ENCODE measurements at places on chromosomes 16 and 17.

GRCh38 chr17:81158688-81159590, 6.4 kb upstream of the PVALEF start:
- no peak for DNase-seq

DNA sequence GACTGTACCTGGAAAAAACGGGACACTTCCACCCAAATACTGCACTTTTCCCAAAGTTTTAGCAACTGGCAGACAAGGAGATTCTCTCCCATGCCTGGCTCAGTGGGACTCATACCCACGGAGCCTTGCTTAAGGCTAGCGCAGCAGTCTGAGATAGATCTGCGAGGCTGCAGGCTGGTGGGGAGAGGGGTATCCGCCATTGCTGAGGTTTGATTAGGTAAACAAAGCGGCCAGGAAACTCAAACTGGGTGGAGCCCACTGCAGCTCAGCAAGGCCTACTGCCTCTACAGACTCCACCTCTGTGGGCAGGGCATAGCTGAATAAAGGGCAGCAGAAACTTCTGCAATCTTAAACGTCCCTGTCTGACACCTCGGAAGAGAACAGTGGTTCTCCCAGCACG, 44.8 kb downstream of the UTP18 start:
- no peak for DNase-seq

GRCh38 chr16:17387256-17387655, 83.5 kb downstream of the XYLT1 start:
- DNase-seq: peak; percentile 57

- DNase-seq: no peak
These were observed 93.0 kb downstream of the SEC14L1 start for GRCh38 chr17:77233635-77234334.

DNA sequence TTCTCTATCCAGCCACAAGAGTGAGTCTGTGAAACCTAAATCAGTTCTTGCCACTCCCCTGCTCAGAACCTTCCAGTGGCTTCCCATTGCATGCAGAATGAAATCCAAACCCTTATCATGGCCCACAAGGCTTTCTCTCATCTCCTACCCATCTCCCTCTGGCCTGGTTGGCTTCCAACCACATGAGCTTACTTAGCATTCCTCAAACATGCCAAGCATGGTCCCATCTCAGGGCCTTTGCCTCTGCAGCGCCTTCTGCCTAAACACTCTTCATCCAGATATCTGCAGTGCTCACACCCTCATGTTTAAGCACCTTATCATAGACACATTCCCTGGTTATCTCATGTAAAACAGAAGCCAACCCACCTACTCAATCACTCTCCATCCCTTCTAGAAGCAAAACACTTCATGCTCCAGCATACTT, 15.5 kb downstream of the TK2 start:
- no peak for DNase-seq

- DNase-seq: peak; percentile 26
These were observed 18.2 kb upstream of the ABCA10 start for GRCh38 chr17:69246726-69247375.

DNA sequence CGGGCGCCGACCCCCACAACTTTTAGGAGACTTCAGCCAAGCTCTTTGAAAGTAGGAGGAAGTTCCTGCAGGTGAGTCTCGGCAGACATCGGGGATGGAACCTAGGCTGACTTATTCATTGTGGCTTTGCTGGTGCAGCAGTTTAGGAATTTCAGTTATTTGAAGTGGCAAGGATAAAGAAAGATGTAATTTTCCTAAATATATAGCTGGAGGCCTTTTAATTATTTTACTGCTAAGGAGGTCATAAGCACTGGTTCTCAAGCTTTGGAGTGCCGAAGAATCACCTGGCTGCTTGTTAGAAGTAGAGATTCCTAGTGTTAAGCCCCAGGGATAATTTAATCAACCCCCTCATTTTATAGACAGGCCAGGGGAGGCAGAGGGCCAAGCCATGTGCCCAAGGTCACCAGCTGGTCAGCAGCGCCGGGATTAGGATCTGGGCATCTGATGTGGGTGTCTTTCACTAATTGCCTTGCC, 28.9 kb upstream of the BCAR1 start:
- DNase-seq: peak; percentile 79

- no peak for DNase-seq
These were observed 22.9 kb upstream of the YWHAE start for GRCh38 chr17:1422885-1423284.

- no peak for DNase-seq
These were observed 73.2 kb upstream of the C16orf82 start for GRCh38 chr16:26993511-26993910.

GRCh38 chr16:75241955-75242354, 9.5 kb downstream of the BCAR1 start:
- no peak for DNase-seq

DNA sequence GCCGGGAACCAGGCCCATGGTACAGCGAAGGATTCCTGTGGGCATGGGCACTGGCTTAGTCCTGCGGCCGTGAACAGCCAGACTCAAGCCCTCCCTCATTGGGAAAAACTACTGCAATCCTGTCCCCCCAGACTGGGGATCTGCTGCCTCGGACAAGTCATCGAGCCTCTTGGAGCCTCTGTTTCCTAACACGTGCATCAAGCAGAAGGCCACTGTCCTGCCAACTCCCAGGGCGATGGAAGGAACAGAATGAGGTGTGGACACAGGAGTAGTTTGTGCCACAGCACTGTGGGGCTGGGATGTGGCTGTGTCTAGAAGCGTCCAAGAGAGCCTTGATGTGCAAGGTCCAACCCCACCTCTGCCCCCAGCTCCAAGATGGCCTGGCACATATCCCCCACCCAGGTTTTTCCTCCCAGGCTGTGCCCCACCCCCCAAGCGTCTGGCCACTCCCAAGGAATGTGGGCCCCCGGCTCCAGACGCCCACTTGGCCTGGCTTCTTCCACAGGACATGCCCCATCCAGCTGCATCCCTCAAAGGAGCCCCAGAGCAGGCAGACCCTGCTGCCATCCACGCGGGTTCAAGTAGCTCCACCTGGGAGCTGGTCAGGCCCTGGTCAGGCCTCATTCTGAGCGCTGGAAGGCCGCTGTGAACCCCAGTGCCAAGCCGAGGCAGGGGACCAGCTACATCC, 3.4 kb downstream of the CAMKK1 start:
- no peak for DNase-seq

DNA sequence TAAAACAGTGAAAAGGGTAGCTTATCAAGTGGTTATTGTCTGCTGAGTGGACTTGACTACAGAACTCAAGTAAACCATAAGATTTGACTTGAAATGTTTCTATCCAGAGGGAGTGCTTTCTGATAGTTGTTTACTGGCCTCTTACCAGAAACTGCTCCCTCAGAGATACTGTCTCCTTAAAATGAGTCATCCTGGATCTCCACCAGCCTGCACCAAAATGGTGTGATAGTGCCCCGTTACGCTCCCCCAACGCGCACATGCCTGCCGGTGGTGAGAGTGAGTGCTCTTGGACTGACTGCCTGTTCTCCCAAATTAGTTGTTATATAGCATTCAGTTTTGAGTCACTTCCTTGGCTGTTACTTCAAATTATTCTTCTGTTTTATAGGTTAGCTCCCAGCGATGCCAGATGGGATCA, 22.9 kb downstream of the PRCD start:
- no peak for DNase-seq

DNA sequence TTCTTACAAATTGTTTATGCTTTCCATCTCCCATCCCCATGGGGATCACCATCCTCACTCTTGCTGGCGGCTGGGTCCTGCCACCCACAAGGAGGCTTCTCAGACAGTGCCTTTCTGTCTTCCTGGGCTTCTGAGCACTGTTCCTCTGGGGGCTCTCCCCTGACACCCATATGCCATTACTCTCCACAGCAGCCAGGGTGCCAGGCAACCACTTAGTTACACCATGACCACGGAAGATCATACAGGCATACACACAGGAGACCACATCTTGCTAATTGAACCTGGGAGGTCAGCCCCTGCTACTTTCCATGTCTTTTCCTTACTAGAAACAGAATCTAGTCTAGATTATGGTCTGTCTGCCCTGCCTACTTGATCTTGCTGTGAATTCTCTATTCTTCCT, 27.7 kb upstream of the HS3ST2 start:
- no peak for DNase-seq

GRCh38 chr17:5019475-5019956, 15.7 kb downstream of the SLC52A1 start:
- no peak for DNase-seq

- DNase-seq: no peak
These were observed 93.4 kb downstream of the AMFR start for GRCh38 chr16:56331915-56332314.

DNA sequence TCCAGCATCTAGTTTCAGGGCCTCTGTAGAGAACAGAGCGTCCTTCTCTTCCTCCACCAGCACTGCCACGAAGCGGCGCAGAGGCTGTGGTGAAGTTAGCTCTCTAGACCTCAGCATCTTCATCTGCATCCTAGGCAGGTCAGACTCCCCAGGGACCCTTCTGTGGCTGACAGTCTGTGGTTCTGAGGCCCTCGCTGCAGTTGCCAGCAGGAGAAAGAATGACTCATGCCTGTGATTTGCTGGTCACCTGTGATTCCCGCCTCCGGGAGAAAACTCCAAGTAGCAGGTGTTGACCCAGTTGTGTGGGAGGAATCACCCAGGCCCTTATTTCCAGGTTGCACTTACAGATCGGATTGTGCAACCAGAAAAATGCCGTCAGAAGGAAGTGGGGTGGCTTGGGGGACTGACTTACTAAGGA, 117.3 kb upstream of the CACNG5 start:
- DNase-seq: no peak

- DNase-seq: no peak
These were observed 308.4 kb downstream of the ABCC12 start for GRCh38 chr16:47847220-47847970.

DNA sequence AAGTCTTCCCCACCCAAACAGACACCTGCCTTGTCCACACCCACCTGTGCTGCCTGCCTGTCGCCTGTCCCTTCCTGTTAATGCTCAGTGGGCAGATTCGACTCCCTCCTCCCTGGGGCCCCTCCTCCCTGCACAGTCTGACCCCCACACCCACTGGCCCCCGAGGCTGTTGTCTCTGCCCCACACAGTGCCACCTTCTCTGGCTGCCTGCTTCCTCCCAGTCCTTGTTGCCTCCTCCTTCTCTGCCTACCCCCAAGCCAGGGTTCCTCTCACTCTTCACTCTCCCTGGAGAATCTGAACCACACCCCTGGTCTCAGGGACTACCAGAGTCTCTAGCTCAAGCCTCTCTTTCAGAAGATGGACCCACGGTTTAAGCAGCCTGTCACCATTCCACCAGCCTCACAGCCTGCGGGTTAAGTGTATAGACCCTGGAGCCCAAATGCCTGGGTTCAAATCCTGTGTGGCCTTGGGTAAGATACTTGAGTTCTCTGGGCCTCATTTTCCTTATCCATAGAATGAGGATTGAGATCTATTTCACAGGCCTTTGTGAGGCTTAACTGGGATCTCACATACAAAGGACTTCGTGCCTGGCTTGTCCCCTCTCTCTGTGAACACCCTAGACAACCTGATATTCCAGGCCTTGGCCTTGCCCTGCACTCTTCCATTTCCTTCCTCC, 3.8 kb upstream of the ARHGAP23 start:
- DNase-seq: no peak

- DNase-seq: no peak
These were observed 26.0 kb downstream of the CDH11 start for GRCh38 chr16:65095906-65096305.

DNA sequence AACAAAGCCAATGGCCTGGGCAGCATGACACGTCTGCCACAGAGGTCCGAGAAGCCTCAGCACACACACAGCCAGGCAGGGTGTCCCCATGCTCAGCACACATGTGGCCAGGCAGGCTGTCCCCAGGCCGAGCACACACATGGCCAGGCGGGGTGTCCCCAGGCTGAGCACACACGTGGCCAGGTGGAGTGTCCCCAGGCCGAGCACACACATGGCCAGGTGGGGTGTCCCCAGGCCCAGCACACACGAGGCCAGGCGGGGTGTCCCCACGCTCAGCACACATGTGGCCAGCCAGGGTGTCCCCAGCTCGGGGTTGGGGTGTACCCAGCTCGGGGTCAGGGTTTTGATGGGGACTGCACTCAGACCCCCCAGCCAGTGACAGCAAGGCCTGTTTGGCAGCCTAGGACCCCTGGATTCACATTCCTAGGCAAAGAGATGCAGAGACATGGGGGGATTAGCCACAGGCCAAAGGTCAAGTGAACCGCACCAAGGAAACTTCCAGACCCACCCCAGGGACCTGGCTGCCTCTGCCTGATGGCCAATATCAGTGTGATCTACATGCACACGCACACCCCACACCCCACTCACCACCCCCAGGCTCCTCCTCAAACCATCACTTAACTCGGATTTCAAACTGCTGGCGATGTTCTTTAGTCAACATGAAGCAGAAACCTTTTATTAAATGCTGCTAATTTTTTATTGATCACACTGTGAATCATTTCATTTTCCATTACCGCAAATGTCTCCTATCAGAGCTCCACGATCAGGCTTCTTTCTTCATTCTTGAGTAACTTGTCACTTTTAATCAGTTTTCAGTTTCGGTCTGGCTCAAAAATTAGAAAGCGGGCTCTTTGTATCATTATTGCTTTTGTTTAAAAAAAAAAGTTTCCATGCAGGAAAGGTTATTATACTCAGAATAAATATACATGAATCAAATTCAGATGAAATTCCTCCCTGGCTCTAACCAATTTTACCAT, 111.4 kb downstream of the ZNF423 start:
- DNase-seq: no peak

- no peak for DNase-seq
These were observed 18.0 kb upstream of the GSE1 start for GRCh38 chr16:85594978-85595661.

GRCh38 chr17:77366558-77367245, 225.9 kb downstream of the SEC14L1 start:
- DNase-seq: no peak

DNA sequence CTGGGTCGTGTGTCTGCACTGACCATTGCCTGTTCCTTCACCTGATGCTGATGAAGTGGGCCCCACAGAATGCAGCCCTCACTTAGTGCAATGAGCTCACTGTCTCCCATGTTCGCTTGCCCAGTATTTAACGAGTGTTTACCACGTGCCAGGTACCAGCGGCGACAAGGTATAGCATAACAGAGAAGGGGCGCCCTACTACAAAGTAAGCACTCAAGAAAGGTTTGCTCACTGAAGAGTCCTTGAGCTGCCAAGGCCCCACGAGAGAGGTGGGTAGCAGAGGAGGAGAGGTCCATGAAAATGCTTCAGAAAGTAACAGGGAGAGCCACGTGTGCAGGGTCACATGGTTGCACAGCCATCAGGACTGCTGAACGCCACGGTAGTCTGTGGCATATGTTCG, 230.0 kb downstream of the NTN1 start:
- DNase-seq: no peak

DNA sequence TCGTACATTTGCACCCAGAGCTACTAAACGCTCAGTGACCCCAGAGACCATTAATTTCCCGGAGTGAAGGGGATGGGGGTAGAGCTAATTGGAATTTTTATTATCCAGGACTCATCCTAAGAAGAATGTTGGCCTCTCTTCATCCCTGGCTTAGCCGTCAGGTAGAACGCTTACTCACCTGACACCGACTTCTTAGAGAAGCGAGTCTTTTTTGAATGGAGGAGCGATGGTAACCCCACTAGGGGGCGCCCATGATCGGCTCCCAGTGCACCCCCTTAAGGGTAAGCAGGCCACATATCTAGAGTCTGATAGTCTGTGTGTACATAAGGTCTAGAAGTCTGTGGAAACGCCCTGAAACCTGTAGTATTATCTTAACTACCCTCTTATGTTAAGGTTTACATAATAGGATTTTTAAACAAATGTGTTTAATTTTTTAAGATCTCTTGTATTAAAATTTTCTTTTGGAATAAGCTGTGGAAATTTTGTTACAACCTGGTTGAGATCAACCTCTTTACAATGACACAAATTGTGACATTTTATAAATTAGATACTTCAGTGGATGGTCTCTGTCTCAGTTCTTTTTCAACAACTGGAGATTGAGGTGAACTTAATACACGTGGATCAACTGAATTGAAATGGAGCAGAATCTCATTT, 229.8 kb downstream of the CPPED1 start:
- peak; percentile 24 for DNase-seq

- DNase-seq: peak; percentile 11
These were observed at the start of gene DNAH3 for GRCh38 chr16:21150375-21151001. Gene DNAH3 (minus strand): TSS chr16:21150846. CDS start chr16:21150319, 527 bp downstream.

Measured in NCI-H524 treated with DMSO at 0.1 percent for 48 hours (cell line).